NCI-H2081 (cell line): ENCODE measurements at places on chromosomes 5 and 9.

DNA sequence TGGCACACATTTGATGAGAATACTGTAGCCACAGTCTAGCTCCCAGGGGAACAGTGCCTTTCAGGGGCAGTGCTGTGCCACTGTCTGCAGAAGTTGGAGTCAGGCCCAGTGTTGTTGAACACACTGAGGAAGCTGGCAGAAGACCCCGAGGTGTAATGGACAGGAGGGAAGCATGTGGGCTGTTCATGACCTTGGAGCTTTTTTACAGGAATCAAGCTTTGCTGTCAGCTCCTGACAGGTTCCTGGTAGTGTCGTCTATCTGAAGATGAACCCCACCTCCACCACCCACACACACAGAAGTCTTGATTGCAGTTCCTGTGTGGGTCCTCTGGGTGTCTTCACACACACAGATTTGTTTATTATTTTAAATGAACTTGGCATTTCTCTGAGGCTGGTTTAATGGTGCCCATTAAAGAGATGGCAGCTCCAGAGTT lies 40.3 kb upstream of the TNFAIP8 start:
- DNase-seq: peak; percentile 33

DNA sequence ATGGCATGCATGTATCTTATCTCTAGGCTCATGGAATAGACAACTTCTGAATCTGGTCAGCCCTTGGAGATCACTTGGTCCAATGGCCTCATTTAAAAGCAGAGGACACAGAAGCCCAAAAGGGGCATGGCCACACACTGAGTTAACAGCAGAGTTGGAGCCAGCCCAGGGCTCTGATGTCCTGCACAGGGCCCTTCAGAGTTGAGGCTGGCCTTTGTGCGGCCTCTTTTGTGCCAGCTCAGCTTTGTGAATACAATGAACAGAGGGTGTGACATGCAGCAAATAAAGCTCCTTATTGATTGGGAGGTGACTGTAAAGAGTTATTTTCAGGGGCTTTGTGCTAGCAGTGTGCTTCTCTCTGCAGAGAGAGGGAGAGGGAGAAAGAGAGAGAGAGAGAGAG lies 150.1 kb upstream of the STK32A start:
- peak; percentile 26 for DNase-seq

DNA sequence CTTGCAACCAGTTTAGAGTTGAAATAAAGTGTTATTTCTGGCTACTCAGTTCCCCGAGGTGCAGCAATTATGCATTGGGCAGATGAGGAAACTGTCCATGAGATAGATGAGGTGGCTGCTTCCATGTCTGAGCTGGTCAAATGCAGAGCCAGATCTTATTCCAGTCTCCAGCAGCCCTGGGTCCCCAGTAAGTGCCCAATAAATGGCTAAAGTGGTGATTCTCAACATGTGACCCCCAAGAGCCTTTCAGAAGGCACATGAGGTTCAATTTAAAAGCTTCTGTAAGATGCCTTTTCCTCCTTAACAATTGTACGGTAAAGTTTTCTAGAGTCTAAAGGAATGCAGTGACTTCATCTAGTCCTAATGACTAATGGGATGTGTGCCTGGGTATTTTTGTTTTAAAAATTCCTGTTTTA lies 17.5 kb downstream of the ATOX1 start:
- DNase-seq: no peak

DNA sequence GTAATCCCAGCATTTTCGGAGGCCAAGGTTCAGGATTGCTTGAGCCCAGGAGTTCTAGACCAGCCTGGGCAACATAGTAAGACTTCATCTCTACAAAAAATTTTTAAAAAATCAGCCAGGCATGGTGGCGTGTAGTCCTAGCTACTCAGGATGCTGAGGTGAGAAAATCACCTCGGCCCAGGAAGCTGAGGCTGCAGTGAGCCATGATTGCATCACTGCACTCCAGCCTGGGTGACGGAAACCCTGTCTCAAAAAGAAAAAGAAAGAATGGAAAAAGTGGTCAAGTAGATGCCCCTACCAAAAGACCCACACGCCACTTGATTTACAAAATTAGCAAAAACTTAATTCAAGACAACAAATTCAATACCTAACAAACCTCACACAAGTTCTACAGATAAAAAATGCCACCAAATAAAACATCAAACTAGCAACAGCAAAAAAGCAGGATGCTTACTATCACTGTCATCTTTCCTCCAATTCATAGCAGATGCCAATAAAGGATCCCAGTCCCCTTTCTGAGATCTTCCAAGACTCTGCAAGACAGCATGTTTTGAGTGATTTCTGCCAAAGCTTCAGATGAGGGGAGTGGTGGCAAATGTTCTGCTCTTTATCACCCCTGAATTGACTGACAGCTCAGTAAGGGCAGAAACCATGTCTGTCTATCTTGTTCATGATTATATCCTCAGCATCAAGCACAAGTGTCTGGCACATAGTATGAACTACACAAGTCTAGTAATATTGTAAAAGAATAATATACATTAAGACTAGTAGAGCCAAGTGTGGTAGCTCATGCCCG lies 34.2 kb upstream of the TESK1 start:
- DNase-seq: no peak
